T-helper 17 cell (primary cell): ENCODE measurements at places on chromosomes 6 and 20.

DNA sequence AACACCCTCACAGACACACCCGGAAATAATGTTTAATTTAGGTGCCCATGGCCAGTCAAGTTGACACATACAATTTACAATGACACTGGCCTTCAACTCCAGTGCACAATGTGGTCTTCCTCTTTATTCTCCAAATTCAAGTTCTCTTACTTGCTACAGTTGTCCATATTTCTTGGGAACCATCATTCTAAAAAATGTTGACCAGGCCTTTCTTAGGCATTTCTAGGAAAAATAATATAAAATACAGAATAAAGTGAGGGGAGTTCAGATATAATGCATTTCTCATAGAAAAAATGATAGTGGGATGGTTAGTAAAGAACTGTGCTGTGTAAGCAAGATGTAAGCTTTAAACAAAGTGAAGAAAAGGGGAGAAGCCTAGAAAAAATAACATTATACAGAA lies 298.9 kb downstream of the ARHGAP18 start:
- DNase-seq = no peak

- DNase-seq = no peak
Observed at GRCh38 chr6:710601-711571, 17.9 kb upstream of the EXOC2 start.

GRCh38 chr20:5073660-5074231 lies 46.0 kb downstream of the PCNA start:
- DNase-seq = no peak

DNA sequence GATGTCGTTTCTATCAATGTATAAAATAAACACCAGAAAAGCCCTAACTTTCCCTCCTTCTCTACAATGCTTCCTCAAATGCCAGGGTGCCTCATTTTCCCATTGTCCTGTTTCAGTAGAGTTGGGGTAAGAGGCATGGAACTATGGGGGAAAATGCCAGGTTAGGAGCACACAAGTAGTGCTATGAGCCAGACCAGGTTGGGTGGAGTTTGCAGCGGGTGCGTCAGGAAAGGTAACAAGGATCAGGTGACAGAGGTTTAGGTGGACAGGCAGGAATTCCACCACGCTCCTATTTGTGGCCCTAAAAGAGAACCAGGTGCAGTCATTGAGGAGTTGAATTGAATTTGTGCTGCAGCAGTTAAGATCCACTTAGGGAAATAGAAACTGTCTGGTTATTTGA lies 36.5 kb downstream of the SYTL3 start:
- no peak for DNase-seq

GRCh38 chr6:144036064-144036834 lies 28.2 kb upstream of the PLAGL1 start:
- no peak for DNase-seq

DNA sequence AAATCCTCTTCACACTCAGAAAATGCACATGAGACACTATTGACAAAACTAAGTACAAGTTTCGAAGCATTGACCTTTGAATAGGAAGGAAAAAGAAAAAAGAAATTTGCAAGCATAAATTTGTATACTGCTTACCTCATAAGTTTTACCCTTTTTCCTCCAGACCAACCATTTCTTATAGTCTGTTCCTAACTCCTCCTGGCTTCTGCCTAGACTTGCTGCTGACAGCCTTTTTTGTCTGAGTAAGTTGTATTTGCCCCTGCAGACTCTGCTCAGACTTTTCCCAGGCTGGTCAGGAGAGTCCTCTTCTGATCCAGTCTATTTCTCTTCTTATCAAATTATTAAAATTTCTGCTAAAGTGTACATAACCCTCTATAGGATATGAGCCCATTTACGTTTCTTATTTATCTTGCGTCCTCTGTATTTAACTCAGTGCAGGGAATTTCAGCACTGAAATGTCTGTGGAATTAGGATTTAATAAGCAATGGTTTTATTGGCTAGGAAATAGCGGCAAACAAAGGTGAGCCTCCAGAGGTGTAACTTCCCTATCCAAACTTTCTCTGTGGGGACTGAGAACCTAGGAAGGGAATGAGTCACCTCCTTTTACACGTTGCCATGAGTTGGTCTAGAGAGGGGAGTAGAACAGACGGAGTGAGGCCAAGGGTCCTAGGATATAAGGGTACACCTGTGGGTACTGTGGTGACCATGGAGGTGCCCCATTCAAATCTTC lies 207.1 kb upstream of the MARCKS start:
- no peak for DNase-seq
